ENCODE measurements at places on chromosomes 13 and 19. TPM values are rescaled to one million over a fixed set of nuclear protein-coding genes. Genes with fewer than 3 reads are reported as not detected.

Gene GRIK5
- 2.4 TPM for total RNA-seq

Gene ERICH4
- not detected for total RNA-seq

Gene PHF11
- total RNA-seq = 47.9 TPM

Gene PRKCG
- not detected for total RNA-seq

Gene LILRA1
- not detected for total RNA-seq

Gene KL
- 0.14 TPM for total RNA-seq

Gene PLPPR3
- not detected for total RNA-seq

Gene VMAC
- total RNA-seq = 3.1 TPM

Gene C13orf42
- not detected for total RNA-seq

Gene ZNF415
- 0.41 TPM for total RNA-seq

Gene ERICH6B
- not detected for total RNA-seq

Gene TSHZ3
- 1.3 TPM for total RNA-seq

Gene FUT3
- not detected for total RNA-seq
